ENCODE measurements at places on chromosomes 1 and 21. TPM values are rescaled to one million over a fixed set of nuclear protein-coding genes. Genes with fewer than 3 reads are reported as not detected.

The OBSCN gene
- total RNA-seq, result 6.9 TPM

The LRRC38 gene
- total RNA-seq, result not detected

The TMEM240 gene
- total RNA-seq, result 6.1 TPM

The TFF2 gene
- total RNA-seq, result not detected

The OPTC gene
- total RNA-seq, result not detected

The AZIN2 gene
- 9.4 TPM for total RNA-seq

The CFHR5 gene
- not detected for total RNA-seq

The LRRN2 gene
- 1.2 TPM for total RNA-seq

The CD52 gene
- total RNA-seq, result not detected

The LY9 gene
- not detected for total RNA-seq

The FABP3 gene
- 135 TPM for total RNA-seq

The B3GALT5 gene
- total RNA-seq, result not detected

The NCDN gene
- total RNA-seq, result 31.3 TPM

The GBP2 gene
- total RNA-seq, result 2.1 TPM

The ZNF648 gene
- total RNA-seq, result not detected

The PRDM16 gene
- total RNA-seq, result under 0.01 TPM

The CLIC6 gene
- not detected for total RNA-seq

The CFAP45 gene
- 0.12 TPM for total RNA-seq

The AADACL4 gene
- total RNA-seq, result not detected

The RORC gene
- not detected for total RNA-seq

The LCE6A gene
- not detected for total RNA-seq

The PRXL2B gene
- total RNA-seq, result 10.6 TPM

The SELENBP1 gene
- 63.1 TPM for total RNA-seq

The GSTM1 gene
- not detected for total RNA-seq

The CRNN gene
- total RNA-seq, result not detected

The SPATA45 gene
- not detected for total RNA-seq

The BTBD8 gene
- total RNA-seq, result 4.2 TPM

The SASS6 gene
- 1.2 TPM for total RNA-seq

The CDCA8 gene
- 0.60 TPM for total RNA-seq

The FASLG gene
- total RNA-seq, result not detected

The GADD45A gene
- total RNA-seq, result 60.2 TPM

The NGF gene
- 22.8 TPM for total RNA-seq

The DPT gene
- total RNA-seq, result 3.0 TPM

The KRTAP21-2 gene
- total RNA-seq, result not detected

The TCHH gene
- not detected for total RNA-seq

The NEGR1 gene
- 9.2 TPM for total RNA-seq

The FOXE3 gene
- 0.12 TPM for total RNA-seq

The TMEM81 gene
- total RNA-seq, result 0.77 TPM

The C1orf52 gene
- 14.2 TPM for total RNA-seq

The LCE1B gene
- not detected for total RNA-seq

The FNDC5 gene
- total RNA-seq, result 2.9 TPM

The BACH1 gene
- 30.9 TPM for total RNA-seq

The TSPAN1 gene
- not detected for total RNA-seq

The NFYC gene
- 21.5 TPM for total RNA-seq

The SPRR2B gene
- not detected for total RNA-seq

The PLEKHM2 gene
- total RNA-seq, result 40.0 TPM

The GUCA2A gene
- total RNA-seq, result not detected

The LEPR gene
- total RNA-seq, result 6.0 TPM
